Panc1 (cell line): ENCODE measurements at places on chromosomes 16 and 17.

GRCh38 chr16:72793716-72794115 lies 254.2 kb downstream of the ZFHX3 start:
- no peak for DNase-seq

DNA sequence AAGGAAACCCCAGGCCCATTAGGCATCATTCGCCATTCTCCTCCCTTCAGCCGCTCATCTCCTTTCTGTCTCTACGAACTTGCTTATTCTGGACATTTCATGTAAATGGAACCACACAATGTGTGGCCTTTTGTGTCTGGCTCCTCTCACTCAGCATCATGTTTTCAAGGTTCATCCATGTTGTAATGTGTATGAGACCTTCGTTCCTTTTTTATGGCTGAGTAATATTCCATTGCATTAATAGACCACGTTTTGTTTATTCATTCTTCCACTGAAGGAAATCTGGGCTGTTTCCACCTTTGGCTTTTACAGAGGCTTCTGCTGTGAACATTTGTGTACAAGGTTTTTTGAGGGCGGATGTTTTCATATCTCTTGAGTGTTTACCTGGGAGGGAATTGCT lies 3.2 kb downstream of the CRISPLD2 start:
- DNase-seq, result no peak

GRCh38 chr17:36942631-36943125 lies 5.4 kb downstream of the LHX1 start:
- no peak for DNase-seq

- DNase-seq, result no peak
Measured at GRCh38 chr17:41417576-41418015, 6.8 kb downstream of the KRT37 start.
